NCI-H1092 (cell line): ENCODE measurements at places on chromosomes 2 and 18.

- no peak for DNase-seq
Observed at GRCh38 chr2:147442816-147443215, 402.0 kb upstream of the ACVR2A start.

DNA sequence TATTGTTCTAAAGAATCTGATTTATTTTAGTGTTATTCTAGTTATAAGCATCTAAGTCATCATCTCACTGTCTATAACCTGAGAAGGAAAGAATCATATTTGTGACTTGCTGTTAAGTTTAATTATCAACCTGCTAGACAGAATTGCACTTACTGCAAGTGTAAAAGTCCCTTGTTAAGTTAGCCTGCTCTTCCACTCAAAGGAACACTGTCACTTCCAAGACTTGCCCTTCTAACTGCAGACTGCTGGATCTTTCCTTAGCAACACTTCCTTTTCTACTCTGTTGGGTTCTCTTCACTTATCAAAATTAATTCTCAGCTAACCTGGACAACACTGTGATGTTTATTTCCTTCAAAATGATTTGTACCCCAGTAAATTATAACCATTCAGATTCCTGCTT lies 323.2 kb upstream of the TFPI start:
- DNase-seq: no peak

- DNase-seq: no peak
Observed at GRCh38 chr18:12656938-12657683, 796 bp downstream of the SPIRE1 start.

GRCh38 chr2:231378026-231378722 lies 17.3 kb upstream of the B3GNT7 start:
- DNase-seq: no peak

DNA sequence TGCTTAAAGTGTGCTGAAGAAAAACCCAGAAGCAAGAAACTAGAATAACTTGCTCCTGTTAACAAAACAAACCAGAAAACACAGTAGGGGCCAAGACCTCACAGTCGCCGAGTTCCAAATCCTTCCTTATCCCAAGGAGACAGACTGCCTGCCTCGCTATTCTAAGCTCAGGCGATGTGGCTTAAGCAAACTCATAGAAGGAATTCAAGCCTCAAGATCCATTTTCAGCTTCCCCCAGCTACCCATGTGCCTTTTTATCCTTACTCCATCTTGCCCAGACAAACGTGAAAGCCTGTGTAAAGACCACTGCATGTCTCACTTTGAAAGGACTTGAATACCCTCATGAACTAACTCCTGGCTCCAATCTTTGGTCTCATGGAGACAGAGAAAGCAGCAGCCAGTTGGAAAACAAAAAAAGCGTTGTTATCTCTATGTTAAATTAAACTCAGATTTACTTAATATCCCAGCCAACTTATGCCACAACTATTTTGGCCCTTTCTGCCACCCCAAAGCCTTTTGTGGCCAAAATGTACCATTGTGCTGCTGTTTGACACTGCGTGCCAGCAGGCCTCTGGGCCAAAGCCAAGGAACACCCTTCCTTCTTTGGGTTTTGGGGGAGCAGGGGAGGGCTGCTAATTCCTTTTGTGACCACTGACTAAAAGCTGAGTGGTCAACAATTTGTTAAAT lies 123.2 kb upstream of the FZD5 start:
- DNase-seq: no peak

- DNase-seq: no peak
Observed at GRCh38 chr2:14015113-14015630, 617.3 kb upstream of the LRATD1 start.

- DNase-seq: no peak
Observed at GRCh38 chr2:231877533-231878456, 48.4 kb downstream of the NPPC start.
